ENCODE measurements at places on chromosomes 1 and 21. TPM values are rescaled to one million over a fixed set of nuclear protein-coding genes. Genes with fewer than 3 reads are reported as not detected.

Gene KRTAP19-1
- polyA plus RNA-seq = not detected

DNA sequence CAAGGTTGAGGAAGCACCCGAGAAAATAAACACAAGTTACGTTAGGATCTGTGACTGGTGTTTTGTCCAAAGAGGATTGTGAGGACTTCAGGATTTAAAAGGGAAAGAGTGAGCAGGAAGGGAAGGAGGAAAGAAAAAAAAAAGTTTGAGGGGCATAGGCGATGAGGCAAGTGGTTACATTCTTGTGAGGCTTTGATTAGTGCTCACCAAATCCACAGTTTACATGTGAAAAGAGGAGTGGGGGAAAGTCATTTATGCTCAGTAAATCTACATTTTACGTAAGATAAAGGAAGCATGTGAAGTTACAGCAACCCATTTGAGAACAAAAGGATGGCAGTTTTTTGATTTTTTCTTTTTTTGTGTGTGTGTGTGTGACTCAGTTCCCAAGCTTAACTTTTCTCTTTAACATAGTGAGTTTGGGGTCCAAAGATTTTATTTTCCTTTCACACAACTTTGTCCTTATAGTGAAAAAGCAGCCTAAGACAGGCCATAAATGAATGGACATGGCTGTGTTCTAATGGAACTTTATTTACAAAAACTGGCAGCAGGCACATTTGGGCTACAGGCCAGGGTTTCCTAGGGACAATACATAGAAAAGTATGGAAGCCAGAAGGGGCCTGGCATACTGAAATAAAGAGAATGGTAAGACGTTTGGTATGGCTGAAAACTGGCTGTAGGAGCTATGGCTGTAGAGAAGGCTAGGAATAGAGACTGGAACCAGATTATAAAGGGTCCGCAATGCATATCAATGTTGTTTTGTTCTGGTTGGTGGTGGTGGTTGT, 121.7 kb downstream of the FGGY start:
- H3K4me3 ChIP-seq = no peak overlapping the region
- no peak overlapping the region for H3K27ac ChIP-seq
- H3K36me3 ChIP-seq = no peaks in the 10 kb centered on the region
- no peaks in the 10 kb centered on the region for H3K27me3 ChIP-seq

GRCh38 chr1:212186427-212187207, 98.6 kb upstream of the PPP2R5A start:
- no peaks in the 10 kb centered on the region for H3K27me3 ChIP-seq
- no peak for DNase-seq
- H3K36me3 ChIP-seq = no peaks in the 10 kb centered on the region
- H3K4me1 ChIP-seq = no peaks in the 10 kb centered on the region

- no peaks in the 10 kb centered on the region for H3K27me3 ChIP-seq
- H3K4me1 ChIP-seq = peaks cover 11% of the 10 kb centered on the region
- peak overlapping the region; percentile 95 for H3K27ac ChIP-seq
- DNase-seq = no peak
Observed at GRCh38 chr1:100267284-100267683, 1.3 kb downstream of the RTCA start.

DNA sequence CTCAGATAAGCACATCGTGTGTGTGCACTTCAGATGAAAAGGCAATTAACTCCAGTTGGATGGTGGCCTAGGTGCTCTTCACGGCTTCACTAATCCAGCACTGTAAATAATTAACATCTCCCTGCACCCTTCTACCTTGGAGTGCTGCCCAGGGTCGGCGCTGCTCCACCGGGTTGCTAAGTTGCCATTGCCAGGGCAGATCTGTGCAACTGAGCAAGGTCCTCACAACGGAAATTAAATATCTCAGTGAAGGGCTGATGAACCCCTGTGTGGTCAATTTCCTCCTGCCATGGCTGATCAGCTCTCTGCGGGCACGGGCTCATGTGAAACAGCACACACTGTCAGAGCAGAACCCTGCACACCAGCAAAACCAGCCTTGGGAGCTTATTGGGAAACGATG, 63.2 kb downstream of the SYDE2 start:
- no peak overlapping the region for H3K4me3 ChIP-seq
- H3K4me1 ChIP-seq = peaks cover 23% of the 10 kb centered on the region
- DNase-seq = peak; percentile 78
- no peaks in the 10 kb centered on the region for H3K27me3 ChIP-seq
- no peaks in the 10 kb centered on the region for H3K36me3 ChIP-seq
